Kidney glomerular epithelial cell (primary cell): ENCODE measurements at places on chromosomes 7 and 10.

GRCh38 chr7:47349401-47349800 lies 232.5 kb downstream of the TNS3 start:
- no peak for DNase-seq

- DNase-seq, result peak; percentile 56
Measured at GRCh38 chr10:84352251-84352842, 24.0 kb downstream of the CCSER2 start.

GRCh38 chr7:134552105-134552504 lies 3.2 kb downstream of the AKR1B15 start:
- DNase-seq, result no peak

DNA sequence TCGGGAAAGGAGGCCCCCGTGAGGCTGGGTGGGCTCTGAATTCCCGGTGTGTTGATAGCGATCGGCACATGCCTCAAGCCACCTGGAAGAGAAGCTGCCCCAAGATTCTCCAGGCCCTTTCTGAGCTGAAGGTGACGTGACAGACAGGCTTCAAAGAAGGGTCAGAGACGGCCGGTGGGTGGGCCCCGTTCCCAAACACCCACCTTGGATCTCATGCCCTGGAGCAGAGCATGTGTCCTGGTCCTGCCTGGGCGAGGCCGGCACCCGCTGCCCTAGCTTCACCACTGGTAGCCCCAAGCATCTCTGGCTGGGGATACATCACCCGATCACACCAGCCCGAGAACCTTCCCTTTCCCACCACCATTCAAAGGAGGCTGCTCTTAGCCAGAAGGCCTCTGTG lies 399.0 kb downstream of the DNAJB6 start:
- no peak for DNase-seq

DNA sequence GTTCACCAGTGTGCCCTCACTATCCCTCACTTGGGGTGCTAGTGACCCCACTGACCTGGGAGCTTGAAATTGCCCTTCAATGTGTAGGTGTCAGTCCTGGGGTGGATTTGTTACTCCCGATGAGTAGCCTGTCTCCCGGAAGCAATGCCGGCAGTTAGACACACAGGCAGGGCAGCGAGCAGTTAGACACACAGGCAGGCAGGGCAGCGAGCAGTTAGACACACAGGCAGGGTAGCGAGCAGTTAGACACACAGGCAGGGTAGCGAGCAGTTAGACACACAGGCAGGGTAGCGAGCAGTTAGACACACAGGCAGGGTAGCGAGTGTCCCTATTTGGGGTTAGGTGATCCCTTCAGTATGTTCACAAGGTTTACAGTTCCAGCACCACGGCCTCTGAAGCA lies 44.0 kb downstream of the VWA2 start:
- DNase-seq, result no peak

DNA sequence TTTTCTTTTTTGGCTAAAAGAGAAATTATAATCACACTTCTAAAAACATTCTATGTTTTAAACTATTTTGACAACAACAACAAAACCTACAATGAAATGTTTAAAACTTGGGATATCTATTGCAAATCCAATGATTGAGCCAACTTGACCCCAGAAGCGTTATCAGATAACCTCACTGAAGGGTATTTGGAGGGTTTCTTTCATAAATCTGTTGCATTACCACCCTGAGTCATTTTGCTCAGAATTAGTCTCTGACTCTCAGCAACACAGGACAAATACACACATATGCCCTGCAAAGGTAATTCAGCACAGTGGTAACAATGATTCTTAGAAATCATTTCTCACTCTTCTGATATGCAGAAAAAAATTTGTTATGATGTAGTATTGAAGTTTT lies 2.3 kb upstream of the COL1A2 start:
- peak; percentile 15 for DNase-seq
